Stimulated activated CD4-positive, alpha-beta T cell treated with anti-CD3 and anti-CD28 coated beads, Interleukin-12 subunit alpha, Interleukin-12 subunit beta, amount 100 ng/mL, for 4 hours (primary cell): ENCODE measurements at places on chromosomes 2 and 18.

GRCh38 chr2:196169516-196169915 lies 1.9 kb downstream of the STK17B start:
- no peak for DNase-seq

- no peak for DNase-seq
Measured at GRCh38 chr2:11659115-11659475, 10.9 kb downstream of the NTSR2 start.

GRCh38 chr2:177466337-177467195 lies 74.0 kb downstream of the AGPS start:
- DNase-seq: no peak

DNA sequence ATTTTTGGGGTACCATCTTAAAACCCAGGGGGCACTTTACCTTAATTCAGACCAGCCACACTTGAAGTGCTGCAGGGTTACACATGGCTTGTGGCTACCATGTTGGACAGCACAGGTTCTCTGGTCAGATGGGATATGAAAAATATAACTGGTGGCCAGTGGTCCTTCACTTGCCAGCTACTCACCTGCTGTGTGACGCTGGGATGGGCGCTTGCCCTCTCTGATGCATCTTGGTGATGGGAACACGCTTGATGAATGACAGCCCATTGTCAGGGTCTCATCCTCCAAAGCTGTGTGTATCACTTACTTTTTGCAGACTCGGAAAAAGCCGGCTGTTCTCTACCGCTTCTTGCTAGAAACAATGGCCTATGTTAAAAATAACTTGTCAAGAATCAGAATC lies 22.5 kb downstream of the HJURP start:
- no peak for DNase-seq

DNA sequence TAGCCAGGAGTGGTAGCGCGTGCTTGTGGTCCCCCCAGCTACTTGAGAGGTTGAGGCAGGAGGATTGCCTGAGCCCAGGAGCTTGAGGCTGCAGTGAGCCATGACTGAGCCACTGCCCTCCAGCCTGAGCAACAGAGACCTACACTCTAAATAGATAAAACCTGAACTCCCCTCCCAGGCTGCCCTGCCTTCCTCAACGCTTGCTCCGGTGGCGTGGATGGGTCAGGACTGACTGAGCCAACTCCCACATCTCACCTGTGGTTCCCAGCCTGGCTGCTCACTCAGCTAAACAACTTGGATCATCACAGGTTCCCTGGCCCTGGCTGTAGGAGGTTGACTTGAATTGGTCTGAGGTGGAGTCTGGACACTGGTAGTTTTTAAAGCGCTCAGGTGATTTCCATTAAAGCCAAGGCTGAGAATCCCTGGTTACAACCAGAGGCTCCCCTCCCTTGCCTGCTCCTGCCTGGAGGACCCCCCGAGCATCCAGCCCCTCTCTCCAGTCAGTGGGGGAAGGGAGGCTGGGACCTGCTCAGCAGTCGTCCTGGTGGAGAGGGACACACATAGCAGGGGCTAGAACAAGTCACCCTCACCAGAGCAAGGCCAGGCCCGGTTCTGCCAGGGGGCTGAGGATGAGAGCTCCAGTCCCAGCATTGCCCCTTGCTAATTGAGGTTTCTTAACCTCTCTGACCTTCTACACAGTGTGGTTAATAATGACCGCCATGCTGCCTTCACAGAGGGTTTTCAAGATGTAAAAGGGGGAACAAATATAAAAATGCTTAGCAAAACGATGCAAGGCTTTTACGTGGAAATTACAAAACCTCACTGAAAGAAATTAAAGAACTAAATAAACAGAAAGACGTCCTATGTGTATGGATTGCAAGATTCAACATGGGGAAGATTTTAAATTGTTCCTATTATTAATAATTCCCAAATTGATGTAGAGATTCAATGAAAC lies 46.9 kb upstream of the TAF1B start:
- no peak for DNase-seq

DNA sequence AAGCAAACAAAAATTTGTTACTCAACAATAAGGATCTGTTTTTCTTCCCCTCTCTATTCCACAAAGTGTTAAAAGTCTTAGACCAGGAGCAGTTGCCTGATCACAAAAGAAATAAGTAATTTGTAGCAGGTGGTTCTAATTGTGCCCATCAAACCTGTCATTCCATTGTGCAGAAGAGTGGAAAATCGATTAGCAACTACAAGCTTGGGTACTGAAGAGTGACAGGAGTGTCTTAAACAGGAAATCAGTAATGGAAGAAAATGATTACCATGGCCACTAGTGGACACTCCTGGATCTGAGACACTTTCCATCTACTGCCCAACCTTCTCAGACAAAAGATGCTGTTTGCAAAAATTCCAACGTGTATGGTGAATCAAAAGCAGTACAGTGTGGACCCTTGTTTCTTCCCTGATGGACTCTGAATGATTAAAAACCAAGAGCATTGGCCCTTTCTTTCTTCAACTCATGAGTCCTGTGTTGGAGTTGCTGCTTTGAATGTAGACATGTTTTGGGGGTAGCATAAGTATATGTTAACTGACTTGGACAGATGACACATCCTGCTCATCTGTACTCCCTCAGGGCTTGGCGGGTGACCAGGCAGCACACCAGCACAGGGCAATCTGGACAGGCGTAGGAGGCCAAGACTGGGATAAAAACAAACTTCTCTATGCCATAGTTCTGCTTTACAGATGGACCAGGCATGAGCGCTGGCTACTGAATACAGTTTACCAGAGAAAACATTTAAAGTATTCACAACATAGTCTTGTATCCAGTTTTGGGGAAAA lies 51.9 kb downstream of the PLA2R1 start:
- no peak for DNase-seq

GRCh38 chr2:99461828-99462483 lies 27.9 kb downstream of the REV1 start:
- no peak for DNase-seq

- no peak for DNase-seq
Measured at GRCh38 chr2:18311420-18312195, 248.8 kb downstream of the RDH14 start.

- no peak for DNase-seq
Measured at GRCh38 chr2:239155806-239156480, 244.9 kb downstream of the HDAC4 start.

DNA sequence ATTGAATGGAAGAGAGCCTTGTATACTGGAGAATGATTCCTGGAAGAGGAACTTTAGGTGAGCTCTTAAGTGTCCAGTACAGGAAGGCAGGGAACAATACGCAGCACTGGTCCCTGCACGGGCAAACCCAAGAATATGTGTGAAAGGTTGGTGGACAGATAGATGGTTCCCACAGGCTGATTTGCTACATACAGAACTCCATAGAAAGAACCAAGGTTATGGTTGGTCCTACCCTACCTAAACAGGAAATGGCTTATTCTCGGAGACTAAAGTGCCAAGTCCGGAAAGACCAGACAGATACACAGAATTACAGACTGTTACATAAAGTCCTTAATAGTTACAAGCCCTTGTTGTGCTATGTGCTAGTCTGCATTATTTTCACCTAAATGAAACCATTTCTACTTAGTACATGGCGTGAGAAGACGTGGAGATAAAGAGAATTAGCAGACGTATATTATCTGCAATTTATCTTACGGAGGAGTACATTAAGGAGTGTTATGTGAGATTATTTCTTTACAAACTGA lies 1.2 kb downstream of the REV1 start:
- no peak for DNase-seq

DNA sequence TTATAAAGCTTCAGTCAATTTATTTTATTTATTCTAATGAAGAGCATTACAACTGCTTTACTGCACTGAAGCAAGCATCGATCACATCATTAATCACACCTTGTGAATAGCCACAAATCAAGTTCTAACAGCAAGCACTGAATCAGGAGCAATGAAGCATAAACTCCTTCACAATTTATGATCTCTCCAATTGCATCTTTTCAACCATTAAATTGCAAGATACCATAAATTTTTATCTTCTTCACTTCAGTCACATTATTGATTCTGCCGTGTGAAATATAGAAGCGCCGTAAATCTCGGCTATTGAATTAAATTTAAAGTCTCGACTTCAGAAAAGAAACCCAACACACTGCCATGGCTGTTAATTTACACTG lies 298.7 kb downstream of the CDCA7 start:
- DNase-seq: no peak

- DNase-seq: no peak
Measured at GRCh38 chr18:25326361-25326952, 25.5 kb downstream of the ZNF521 start.

GRCh38 chr18:56108478-56109367 lies 520.7 kb upstream of the TCF4 start:
- DNase-seq: no peak

DNA sequence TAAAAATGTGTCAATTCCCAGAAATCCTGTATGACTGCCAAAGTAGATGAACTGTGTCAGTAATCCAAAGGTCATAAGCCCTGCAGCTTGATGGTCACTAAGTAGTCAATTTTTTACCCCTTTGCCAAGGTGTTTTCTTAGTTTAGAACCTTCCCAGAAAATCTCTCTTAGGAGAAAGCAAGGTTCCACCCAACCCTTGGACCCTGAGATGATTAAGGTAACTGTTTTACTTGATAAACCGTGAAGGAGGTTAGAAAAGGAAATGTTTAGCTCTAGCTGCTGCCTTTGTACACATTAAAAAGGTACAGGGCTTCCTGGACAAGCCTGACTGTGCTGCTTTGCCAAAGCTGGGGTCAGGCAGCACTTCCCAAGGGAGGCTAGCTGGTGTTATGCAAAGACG lies 24.4 kb upstream of the LRP2 start:
- DNase-seq: no peak

DNA sequence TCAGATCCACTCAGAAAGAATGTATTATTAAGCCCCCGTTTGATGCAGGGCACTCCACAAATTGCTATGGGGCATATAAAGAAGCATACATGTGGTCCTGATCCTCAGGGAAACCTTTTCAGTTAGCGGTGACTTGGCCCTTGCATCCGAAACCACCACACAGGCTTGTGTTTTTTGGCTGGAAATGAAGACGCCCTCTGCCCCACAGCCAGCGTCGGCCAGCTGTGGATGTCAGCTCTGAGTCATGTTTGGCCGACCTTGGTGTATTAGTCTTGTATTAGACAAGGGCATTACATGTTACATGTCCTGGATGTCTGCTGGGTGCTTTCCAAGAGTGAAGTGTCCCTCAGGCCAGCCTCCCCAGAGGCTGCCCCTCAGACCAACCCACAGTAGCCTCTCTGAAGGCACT lies 107.6 kb upstream of the MAP3K20 start:
- no peak for DNase-seq

DNA sequence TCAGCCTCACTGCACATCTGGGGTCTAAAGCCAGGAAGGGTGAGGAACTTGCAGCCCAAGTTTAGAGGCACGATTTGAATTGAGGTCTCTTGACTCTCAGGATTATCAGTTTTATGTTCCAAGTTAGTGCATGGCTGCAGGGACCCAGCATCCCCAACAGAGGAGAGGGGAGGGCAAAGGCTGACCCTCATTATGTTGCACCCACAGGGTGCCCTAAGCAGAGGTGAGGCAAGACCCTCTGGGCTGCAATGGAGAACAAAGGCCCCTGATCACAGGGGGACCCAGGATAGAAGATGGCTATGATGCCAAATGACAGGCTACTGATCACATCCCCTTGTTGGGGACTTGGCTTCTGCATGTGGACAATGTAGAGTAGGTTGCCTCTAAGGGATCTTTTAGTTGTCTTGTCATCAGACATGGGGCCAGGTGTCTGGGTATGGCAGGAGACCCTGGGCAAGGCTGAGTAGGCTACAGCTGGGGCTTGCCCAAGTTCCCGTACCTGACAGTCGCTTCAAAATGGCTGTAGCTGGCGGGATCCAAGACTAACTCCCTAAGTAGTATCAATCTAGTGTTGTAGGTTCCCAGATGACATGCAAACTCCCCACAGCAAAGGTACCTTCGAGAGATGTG lies 4.5 kb upstream of the GDF7 start:
- DNase-seq: no peak

DNA sequence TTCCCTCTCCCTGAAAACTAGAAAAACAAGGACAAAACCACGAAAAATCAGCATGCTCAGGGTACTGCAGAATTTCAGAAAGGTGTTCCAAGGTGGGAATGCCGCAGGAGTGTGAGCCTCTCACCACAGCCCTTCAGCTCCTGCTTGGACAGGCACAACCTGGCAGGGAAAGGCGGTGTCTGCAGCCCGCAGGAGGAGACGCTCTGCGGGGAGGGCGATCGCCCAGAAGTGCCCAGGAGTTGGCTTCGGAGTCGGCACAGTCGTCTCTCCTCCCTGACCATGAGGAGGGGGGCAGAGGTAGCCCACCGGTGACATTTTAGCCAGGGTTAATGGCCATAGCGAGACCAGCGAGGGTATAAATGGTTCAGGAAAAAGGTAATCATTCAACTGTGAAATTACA lies 57.2 kb downstream of the TMEM18 start:
- no peak for DNase-seq

DNA sequence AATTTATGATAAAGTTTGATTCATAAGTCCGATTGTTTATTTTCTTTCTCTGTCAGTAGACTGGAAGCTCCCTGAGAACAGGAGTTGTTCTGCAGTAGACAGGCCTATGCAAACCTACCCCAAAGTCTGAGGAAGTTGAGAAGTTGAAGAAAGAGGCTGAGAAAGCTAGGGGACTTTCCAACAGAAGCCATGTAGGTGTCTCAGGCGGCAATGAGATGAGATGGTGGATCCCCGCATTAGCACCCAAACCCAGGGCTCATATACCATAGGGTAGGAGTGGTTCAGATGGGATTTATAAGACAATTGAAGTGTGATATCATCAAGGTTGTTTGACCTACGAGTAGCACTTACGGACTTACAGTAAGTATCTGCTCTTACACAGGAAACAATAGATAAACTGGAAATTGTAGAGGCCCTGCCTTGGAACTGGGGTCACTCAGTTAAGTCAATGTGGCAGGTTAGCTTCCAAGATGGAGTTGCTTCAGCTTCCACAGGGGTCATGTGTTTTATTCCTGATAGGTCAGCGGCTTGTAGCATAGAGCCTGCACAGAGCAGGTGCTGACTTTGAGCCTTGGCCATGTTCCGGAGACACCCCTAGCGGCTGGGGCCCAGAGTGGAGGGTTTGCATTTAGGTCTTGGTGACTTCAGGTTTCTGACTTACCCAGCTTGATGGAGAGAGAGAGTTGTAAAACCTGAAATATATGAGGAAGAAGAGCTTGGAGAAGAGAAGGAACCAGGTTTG lies 2.3 kb upstream of the PSD4 start:
- DNase-seq: no peak

GRCh38 chr2:55232863-55233657 lies 572 bp downstream of the RPS27A start:
- DNase-seq: peak; percentile 41

DNA sequence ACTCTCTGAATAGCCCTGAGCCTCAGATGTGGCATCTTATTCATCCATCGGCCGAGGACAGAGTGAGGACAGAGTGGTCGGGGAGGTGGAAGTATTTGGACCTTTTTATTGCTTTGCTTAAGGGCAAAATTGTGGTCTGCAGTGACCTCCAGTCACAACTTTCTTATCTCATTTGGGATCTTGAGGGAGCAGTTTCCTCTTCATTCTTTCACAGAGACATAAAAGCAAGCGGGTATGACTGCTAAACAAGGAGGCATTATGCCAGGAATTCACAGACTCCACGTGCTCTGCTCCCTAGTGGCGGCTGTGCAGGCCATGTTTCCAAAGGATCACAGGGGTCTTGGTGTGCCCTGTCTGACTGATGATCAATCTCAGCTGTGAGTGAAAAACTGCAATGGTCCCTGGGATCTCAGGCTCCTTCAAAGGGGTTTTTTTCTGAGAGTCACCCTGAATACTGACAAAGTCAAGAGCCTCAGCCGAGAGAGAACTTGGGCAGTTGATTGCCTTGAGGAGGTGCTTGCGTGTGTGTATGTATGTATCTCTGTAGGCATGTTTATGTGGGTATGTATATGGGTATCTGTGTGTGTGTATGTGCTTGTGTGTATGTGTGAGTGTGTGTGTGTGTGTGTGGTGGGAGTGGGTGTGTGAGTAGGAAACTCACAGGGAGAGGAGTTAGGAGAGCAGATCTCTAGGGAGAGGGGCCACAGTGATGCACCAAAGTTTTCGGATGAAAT lies 47.7 kb downstream of the RAPGEF4 start:
- DNase-seq: no peak
